NCI-H1417 treated with DMSO at 0.1 percent for 48 hours (cell line): ENCODE measurements at places on chromosomes 13 and 19.

- no peak for DNase-seq
Measured at GRCh38 chr13:63910511-63910910, 2494.9 kb upstream of the PCDH20 start.

GRCh38 chr19:14023404-14024235 is 4.3 kb upstream of the RLN3 start:
- no peak for DNase-seq

DNA sequence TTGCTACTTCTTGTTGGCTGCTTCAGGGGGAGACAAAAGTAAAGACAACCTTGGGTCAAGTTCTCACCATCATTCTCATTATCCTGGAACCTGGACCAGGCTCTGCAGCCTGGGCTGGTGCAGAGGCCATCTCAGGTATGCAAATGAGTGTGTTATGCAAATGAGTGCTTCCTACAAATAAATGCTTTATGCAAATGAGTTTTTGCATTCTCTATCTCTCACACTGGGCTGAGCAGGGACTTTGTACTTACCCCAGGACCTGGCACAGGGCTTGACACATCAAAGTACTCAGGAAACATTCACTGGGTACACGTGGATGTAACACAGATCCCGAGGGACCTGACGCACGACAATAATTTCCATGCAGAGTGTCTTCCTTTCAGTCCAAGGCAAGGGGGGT is 103.0 kb downstream of the DNAJC15 start:
- DNase-seq = no peak

DNA sequence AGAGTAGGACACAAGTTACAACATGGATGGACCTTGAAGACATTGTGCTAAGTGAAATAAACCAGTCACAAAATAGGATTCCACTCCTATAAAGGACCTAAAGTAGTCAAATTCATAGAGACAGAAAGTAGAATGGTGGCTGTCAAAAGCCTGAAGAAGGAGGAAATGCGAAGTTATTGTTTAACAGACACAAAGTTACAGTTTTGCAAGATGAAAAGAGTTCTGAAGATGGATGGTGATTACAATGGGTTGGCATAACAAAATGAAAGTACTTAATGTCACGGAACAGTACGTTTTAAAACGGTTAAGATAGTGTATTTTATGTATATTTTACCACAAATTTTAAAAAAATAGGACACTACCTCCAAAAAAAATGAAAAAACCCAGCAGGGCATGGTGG is 34.8 kb downstream of the FOXO1 start:
- DNase-seq = no peak
